ENCODE measurements at places on chromosomes 4 and X. TPM values are rescaled to one million over a fixed set of nuclear protein-coding genes. Genes with fewer than 3 reads are reported as not detected.

GRCh38 chr4:77190053-77190452 lies 33.0 kb downstream of the CCNG2 start:
- no peak for DNase-seq

DNA sequence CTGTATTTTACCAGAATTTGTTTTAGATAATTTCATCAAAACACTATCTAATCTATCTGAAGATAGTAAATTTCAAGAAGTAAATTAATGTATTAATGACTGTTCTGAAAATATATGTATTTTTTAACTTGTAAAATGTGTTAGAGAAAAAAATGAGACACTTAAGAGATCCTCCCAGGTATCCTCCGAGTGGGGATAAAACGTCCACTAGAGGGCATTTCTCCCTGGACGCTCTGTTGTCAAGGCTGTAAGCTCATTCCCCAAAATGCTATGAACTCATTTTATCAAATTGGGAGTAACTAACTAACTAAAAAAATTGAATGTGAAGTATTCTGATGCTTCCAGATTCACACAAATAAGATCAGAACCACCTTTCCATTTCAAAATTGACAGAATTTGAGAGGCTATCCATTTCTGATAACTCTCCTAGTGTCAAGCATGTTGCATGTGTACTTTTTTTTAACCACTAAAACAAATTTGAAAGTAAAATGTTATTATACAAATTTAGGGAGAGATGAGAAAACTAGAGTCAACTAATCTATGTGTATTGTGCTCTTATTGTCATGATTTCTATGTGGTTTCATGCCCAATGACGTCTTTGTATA lies 337.3 kb upstream of the HS3ST1 start:
- no peak for DNase-seq

GRCh38 chrX:72245461-72246089 lies 6.7 kb upstream of the ERCC6L start:
- DNase-seq, result peak; percentile 86

GRCh38 chr4:138724530-138724929 lies 291.1 kb upstream of the NOCT start:
- DNase-seq, result no peak

DNA sequence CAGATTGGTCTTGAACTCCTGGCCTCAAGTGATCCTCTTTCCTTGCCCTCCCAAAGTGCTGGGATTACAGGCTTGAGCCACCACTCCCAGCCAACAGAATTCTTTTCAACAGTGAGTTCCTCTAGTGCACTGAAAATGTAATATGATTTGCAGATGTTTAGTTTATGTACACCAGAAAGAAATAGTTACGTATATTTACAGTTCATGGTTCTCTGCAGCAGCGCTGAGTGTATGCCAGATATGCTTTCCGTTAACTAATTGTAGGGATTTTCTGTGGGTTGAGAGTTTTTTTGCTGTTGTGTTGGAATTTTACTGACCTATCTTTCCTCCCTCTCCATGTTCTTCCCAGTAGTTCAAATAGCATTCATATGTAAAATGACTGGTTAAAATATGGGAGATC lies 44.0 kb downstream of the GAB1 start:
- no peak for DNase-seq

- no peak for DNase-seq
These were observed 67.7 kb upstream of the HS3ST1 start for GRCh38 chr4:11496351-11496829.

- DNase-seq, result no peak
These were observed 106.2 kb downstream of the ALPK1 start for GRCh38 chr4:112403101-112403945.

- no peak for DNase-seq
These were observed 121.3 kb upstream of the S100G start for GRCh38 chrX:16528620-16529019.

GRCh38 chr4:4356106-4357041 lies 30.5 kb upstream of the NSG1 start:
- DNase-seq, result no peak

- no peak for DNase-seq
These were observed 5.2 kb downstream of the SPATA4 start for GRCh38 chr4:176189891-176190795.

- DNase-seq, result no peak
These were observed 45.9 kb upstream of the PPP3CA start for GRCh38 chr4:101393256-101393655.

- DNase-seq, result no peak
These were observed 107.2 kb upstream of the PGRMC2 start for GRCh38 chr4:128394778-128395177.

DNA sequence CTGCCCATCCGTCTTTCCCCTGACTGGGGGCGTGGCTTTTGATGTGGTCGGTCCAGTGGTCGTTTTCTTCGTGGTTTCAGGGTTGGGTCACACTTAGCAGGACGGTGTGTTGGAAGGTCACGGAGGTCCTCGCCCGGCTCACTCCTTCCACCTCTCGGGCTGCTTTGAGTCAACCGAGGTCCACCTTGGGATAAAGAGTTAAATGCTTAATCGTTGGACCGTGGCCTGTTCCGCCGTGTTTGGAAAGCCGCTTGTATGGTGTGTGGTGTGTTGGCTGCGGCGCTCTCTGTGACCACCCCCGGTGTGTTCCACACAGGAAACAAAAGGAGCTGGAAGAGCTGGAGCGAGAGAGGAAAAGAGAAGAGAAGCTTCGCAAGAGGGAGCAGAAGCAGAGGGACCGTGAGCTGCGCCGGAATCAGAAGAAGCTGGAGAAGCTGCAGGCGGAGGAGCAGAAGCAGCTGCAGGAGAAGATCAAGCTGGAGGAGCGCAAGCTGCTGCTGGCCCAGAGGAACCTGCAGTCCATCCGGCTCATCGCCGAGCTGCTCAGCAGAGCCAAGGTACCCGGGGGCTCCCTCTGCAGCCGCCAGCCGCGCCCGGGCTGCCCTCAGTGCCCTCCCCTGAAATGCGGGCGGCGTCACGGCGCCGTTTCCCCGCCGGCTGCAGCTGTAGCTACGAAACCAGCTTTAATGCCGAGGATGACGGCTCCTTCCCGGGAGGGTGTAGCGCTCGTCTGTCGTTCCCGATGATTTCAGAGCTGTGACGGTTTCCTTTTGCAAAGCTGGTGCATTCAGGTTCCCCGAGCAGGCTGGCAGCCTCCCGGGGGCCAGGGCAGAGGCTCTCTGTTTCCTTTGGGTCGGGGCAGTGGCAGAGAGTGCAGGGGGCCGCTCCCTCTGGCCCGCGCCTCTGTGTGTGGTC lies 7.7 kb downstream of the AKAP17A start:
- peak; percentile 79 for DNase-seq

DNA sequence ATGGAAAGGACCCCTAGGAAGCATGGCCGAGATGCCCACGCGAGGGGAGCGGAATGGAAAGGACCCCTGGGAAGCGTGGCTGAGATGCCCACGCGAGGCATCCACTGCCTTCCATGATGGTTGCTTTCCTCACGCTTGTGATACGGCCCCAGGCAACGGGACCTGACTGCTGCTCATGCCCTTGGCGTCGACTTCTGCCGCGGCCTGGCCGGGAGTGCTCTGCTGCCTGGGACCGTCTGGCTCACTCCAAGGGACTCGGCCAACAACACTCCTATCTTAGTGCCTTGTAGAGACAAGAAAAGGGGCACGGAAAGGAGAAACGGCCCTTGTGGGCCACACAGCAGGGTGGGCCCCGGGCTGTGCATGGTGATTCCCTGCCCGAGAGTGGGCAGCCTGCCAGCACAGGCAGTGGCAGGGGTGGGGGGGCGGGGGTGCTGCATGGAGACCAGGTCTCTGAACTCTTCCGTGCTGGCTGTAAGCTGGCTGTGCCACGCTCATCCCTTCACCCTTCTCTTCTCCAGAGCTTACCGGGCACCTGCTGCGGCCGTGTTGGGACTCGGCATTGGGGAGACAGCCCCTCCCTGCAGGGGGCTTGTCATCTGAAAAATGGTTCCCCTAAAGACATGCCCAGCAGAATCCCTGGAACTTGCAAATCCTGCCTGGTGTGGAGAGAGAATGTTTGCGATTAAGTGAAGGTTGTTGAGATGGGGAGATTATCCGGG lies 38.6 kb upstream of the HMX1 start:
- DNase-seq, result peak; percentile 82

- DNase-seq, result no peak
These were observed 11.3 kb downstream of the ARL13A start for GRCh38 chrX:100980608-100981497.

DNA sequence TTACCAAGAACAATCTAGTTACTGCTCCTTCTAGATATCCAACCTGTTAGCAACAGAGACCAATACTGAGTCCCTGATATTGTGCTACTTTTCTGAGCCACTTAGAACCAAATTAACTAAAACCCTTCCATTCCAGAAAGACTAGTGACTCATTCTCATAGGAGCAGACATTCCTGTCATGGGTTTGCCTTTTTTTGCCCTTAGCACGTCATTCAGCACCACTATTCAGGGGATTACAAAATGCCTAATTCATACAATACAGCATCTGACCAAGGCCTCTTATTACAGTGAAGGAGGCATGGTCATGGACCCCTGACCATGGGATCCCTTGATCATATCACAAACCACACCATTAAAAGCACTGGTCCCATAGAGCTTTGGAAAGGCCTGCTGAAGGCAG lies 123.8 kb upstream of the CXCL13 start:
- DNase-seq, result no peak

DNA sequence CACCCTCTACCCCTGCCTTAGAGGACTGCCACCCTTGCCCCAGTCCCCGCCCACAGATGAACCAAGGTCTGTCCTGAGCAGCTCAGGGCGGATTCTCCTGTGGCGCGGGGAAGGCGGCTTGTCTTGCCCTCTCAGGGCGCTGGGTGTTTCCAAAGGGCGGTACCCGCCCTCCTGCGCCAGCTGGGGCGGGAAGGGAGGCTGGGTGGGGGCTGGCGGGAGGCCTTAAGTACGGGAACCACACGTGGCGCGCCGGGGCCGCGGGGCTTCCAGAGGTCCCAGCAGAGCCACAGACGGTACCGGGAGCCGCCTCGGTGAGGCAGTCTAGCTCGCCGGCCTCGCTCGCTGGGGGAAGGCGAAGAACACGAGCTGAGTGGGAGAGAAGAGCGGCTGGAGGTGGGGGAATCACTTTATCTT lies 361.1 kb downstream of the MID1IP1 start:
- DNase-seq, result no peak

DNA sequence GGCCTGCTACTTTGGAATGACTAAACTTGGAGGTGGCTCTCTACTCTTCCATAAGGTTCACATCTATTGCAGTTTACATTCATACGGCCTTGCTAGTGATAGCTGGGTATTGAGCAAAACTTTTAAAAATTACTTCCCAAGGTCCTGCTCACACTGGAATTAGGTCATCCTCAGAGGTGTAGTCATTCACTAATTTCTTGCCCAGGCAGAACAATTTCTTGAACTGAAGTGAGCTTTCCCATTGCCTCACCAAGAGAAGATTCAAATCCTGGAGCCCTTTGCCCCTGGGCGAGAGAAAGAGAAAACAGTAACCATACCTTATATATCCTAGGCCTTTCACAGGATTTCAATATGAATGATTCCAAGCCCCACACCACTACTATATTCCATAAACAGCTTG lies 109.2 kb downstream of the GUCY2F start:
- no peak for DNase-seq

DNA sequence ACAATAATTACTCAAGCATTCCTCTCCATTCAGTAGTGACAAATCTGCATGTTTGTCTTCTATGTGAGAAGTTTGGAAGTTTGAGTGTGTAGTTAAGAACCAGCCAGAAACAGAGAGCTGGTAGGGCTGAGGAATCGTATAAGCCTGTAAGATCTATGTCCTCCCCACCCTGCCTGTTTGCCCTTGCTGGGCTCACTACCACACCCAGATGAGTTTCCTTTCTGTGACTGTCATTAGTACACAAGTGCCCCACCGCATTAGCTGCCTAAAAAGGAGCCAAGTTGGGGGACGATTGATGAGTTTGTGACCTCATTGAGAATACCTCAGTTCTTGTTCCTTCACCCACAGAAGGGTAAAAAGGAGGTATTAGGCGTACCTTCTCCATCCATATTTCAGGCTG lies 28.3 kb downstream of the DOCK11 start:
- no peak for DNase-seq

DNA sequence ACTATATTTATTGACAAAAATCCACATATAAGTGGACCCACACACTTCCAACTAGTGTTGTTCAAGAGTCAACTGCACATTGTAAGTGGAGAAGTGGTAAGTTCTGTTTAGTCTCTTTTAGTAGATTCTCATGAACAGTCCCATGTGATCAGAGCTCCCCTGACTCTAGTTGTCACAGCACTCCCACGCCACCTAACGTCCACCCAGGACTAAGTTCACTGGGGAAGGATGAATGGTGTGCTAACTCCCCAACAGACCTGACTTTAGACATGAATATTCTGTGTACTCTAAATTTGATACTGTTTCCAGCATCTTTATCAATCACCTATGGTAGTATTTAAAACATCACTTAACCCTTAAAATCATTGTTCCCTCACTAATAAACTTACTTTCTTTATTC lies 59.8 kb downstream of the PACRGL start:
- no peak for DNase-seq

DNA sequence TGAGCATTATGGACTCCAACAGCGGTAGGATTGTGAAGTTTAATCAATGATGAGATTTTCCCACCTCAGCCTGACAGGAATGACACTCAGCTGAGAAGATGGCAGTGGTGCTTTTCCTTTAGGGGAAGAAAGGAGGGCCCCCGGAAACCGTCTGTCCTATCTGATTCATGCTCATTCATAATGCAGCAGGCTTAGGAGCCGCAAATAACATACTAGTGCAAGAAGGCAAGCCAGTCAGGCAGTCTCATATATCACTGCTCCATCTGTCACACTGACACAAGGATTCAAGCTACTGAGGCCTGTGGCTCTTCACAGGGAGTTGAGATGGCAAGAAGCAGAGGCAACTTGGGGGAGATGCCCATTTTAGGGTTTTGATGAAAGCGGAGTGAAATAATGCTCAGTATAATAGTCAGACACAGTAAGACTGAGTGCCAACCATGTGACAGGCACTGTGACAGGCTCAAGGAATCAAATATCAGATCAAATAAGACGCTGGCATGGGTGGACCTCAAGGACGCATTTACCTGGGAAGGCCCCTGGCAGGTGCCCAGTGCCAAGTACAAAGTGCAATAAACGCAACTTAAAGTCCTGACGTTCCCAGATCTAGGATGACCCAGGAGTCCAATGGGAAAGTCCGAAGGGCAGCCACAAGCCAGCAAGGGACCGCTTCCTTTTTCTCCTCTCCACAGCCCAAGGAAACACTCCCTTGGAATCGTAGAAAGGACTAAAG lies 63.4 kb downstream of the FHDC1 start:
- no peak for DNase-seq

DNA sequence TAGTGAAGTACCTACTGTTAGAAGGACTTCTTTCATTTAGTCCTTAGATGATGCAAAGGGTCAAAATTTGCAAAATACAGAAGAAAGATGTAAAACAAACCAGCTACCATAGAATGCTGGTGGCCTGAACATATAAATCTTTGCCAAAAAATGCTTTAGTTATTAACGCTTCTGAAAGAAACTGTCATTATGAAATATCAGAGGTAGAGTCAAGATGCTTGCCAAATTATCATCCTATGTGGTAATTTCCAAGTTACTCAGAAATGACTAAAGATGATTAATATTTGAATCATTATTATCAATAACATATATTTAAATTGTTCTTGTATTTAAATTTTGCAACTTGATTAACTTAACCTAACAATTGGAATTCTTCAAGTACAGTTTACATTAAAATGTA lies 588.4 kb upstream of the FAM241A start:
- no peak for DNase-seq

PCYT1B gene
- 1.0 TPM for total RNA-seq

NHSL2 gene
- 7.3 TPM for total RNA-seq

CC2D2A gene
- total RNA-seq, result 31.2 TPM

CLCN4 gene
- total RNA-seq, result 3.7 TPM

EIF4E gene
- 64.6 TPM for total RNA-seq

REPS2 gene
- total RNA-seq, result 0.65 TPM

MCF2 gene
- total RNA-seq, result not detected

TLR2 gene
- total RNA-seq, result 0.60 TPM

STATH gene
- not detected for total RNA-seq

Measured in osteocyte (in vitro differentiated cells).